ENCODE measurements at places on chromosomes 1 and 21. TPM values are rescaled to one million over a fixed set of nuclear protein-coding genes. Genes with fewer than 3 reads are reported as not detected.

The FMN2 gene
- total RNA-seq: 3.0 TPM

DNA sequence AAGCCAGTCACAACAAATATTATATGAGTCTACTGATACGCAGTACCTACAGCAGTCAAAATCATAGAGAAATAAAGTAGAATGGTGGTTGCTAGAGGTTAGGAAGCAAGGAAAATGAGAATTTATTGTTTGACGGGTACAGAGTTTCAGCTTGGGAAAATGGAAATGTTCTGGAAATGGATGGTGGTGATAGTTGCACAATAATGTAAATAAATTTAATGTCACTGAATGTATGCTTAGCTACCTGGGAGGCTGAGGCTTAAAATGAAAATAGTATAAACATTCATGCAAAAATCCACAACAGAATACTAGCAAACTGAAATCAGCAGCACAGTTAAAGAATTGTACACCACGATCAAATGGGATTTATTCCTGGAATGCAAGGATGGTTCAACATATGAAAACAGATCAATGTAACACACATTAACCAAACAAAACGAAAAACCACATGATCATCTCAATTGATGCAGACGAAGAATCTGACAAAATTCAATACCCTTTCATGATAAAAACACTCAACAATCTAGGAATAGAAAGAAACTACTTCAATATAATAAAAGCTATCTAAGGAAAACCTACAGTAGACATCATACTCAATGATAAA is 10.7 kb downstream of the TUT4 start:
- DNase-seq: no peak

DNA sequence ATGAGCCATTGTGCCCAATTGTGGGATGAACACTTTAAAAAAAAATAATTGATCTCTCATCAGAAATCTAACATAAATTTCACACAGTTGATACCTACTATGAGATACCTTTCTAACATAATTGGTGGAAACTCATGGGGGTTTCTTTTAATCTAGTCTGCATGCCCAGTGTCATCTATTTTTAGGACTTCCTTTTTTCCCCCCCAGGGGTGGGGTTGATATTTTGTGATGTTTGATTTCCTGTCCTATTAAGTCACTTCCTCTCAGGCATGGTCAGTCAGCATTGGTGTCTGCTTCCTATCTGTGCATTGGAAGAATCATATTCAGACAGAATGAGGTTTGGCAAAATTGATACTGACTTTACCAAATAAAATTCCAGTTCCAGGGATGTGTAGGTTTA is 21.5 kb downstream of the NFYC start:
- DNase-seq: no peak

- no peak for DNase-seq
Measured at GRCh38 chr1:40873863-40874472, 11.8 kb upstream of the CITED4 start.

DNA sequence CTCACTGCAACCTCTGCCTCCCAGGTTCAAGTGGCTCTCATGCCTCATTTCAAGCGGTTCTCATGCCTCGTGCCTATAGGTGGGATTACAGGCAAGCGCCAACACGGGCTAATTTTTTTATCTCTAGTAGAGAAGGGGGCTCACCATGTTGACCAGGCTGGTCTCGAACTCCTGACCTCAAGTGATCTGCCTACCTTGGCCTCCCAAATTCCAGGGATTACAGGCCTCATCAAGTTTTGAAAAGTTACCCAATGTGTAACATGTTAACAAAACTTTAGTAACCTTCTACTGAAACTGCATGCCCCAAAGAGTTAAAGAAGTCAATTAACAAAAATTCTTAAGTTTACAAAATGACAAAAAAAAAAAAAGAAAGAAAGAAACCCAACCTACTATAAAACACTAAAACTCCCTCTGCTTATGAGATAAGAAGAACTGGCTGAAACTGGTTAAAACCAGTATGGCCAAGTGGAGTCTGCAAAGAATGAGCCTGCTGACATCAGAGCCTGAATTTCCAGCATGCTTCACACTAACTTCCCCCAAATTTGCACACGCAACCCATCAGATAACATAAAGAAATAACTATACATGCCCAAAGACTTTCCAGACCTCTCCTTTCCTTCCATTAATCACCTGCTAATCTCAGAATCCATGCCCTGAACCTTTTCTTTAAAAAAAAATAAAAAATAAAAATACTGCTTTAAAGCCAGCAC is 25.5 kb upstream of the PSMG1 start:
- DNase-seq: peak; percentile 62

Measured in colonic mucosa (tissue), 4 donors.